ENCODE measurements at places on chromosomes 2 and 18.

GRCh38 chr2:224584111-224584784, 915 bp downstream of the CUL3 start:
- no peak for DNase-seq

GRCh38 chr2:171521361-171522051, 768 bp upstream of the CYBRD1 start:
- no peak for DNase-seq

DNA sequence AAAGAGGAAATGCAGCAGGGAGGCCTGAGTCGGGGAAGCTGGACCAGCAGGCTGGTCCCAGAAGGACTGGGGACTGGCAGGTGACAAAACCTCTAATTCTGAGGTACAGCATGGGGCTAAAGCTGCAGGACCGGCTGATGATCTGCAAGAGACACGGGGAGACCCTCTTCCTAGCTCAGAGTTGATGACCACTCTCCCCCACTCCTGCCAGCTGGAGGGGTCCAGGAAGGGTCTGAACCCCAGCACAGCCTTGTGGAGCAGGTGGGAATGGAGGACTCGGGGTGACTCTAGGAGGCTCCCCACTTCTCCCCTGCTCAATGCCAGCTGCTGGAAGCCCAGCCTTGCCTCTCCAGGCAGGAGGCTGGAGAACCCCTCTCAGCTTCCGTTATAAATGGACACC, 67.7 kb downstream of the TWIST2 start:
- DNase-seq = no peak

- no peak for DNase-seq
These were observed 1.9 kb upstream of the CABYR start for GRCh38 chr18:24136967-24137373.

DNA sequence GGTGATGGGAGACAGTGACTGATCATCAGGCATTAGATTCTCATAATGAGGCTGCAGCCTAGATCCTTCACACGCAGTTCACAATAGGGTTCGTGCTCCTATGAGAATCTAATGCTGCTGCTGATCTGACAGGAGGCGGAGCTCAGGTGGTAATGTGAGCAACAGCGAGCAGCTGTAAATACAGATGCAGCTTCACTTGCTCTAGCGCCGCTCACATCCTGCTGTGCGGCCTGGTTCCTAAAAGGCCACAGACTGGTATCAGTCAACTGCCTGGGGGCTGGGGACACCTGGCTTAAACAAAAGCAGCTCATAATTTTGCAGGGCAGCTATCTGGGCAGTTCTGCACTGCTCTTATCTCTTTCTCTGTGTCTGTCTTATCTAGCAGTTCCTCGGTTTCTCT, 20.4 kb upstream of the CD226 start:
- no peak for DNase-seq
